ENCODE measurements at places on chromosomes 2 and 18.

DNA sequence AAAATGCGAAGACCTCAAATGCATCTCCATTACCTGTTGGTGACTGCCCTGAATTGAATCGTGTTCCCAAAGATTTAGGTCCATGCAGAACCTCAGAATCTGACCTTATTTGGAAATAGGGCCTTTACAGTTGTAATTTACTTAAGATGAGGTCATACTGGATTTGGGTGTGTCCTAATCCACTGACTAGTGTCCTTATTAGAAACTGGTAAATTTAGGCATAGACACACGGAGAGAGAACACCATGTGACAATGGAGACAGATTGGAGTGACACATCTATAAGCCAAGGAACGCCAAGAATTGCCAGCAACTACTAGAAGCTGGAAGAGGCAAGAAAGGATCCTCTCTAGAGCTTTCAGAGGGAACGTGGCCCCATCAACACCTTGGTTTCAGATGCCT is 203.1 kb downstream of the SMAD2 start:
- DNase-seq, result no peak

DNA sequence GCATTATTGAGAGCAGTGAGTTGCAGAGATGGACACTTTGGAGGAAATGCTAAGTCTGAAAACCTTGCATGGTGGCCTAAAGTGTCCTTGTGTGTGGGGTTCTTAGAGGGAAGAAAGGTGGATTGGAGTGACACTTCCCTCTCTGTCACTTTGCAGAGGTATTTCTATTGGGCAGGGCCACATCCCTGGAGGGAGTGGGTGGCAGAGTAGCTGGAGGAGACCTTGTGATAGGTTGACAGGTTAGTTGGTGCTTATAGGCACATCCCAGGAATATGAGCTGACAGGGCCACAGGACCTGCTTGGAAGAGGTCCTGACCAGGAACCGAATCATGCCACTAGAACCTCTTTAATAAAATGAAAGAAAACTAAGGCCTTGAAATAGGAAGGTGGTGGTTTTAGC is 972 bp upstream of the IGFBP5 start:
- no peak for DNase-seq

DNA sequence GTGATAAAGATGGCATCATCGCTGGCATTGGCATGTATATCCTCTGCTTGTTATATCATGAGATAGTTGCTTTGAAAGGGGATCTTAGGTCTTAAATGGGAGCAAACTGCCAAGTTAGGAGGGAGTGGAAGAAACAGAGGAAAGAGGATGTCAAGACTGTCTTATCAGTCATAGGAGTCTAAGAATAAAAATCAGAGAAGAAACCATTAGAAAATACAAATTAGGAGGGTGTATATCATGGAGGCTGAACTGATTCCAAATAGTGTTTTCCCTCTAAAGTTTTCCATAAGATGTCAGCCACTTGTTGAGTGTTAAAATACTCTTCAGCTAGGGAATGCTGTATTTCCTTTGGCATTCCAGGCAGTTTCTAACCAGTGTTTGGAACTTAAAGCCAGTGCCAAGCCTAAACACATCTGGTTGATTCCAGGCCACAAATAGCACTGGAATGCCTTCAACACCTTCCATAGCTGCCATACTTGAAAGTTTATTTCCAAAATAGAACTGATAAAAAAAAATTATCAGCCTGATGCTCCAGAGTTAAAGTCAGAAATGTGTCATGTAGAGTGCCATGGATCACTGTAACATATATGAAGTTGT is 129.4 kb downstream of the ZEB2 start:
- no peak for DNase-seq

- DNase-seq, result no peak
Measured at GRCh38 chr2:230485801-230486341, 69.9 kb downstream of the SP100 start.

GRCh38 chr18:46301081-46301480 is 196.9 kb downstream of the HAUS1 start:
- DNase-seq, result no peak

DNA sequence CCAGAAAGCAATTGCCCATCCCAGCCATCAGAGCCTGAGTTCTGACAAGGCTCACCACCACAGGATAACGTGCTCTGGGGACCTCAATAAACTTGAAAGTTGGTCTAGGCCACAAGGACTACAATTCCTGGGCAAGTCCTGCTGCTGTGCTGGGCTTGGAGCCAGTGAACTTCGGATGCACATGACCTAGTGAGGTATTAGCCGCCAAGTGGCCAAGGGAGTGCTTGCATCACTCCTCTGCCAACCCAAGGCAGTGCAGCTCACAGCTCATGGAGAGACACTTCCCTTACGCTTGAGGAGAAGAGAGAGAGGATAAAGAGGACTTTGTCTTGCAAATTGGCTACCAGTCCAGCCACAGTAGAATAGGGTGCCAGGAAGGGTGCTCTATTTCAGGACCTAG is 219.6 kb downstream of the MBD2 start:
- DNase-seq, result peak; percentile 15

GRCh38 chr18:35770376-35771014 is 189.0 kb downstream of the GALNT1 start:
- no peak for DNase-seq

- no peak for DNase-seq
Measured at GRCh38 chr18:4547126-4547525, 92.0 kb upstream of the DLGAP1 start.

GRCh38 chr2:127463155-127463991 is 45.1 kb downstream of the PROC start:
- no peak for DNase-seq

- DNase-seq, result peak; percentile 48
Measured at GRCh38 chr2:105781274-105781978, 36.7 kb downstream of the NCK2 start.
